D341Med (cell line): ENCODE measurements at places on chromosomes 11 and 22.

- DNase-seq: peak; percentile 57
Observed at GRCh38 chr22:29459773-29460172, 20.2 kb upstream of the NEFH start.

- no peak for DNase-seq
Observed at GRCh38 chr11:44727114-44727372, 281 bp downstream of the TSPAN18 start.

- no peak for DNase-seq
Observed at GRCh38 chr11:34055218-34056000, 3.9 kb downstream of the CAPRIN1 start.

- DNase-seq: no peak
Observed at GRCh38 chr22:41481131-41481830, 12.4 kb downstream of the ACO2 start.

GRCh38 chr22:26464312-26464711 is 19.3 kb downstream of the HPS4 start:
- no peak for DNase-seq

DNA sequence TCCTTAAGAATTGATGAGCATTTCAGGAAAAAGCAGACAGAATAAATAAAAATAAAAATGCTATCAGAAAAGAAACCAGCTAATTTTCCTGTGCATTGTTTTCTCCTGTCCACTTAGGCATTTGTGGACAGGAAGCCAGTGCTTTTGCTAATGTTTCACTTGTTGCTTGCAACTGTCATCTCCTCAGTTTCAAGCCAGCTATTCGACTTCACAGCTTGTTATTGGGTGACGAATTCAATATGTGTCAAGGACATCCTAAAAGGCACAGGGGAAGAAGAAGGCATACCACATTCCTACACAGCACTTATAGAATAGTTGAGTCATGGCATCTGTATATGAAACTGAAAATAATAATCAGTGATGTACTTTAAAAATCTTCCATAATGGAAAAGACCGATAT is 530.6 kb upstream of the KIRREL3 start:
- DNase-seq: no peak

DNA sequence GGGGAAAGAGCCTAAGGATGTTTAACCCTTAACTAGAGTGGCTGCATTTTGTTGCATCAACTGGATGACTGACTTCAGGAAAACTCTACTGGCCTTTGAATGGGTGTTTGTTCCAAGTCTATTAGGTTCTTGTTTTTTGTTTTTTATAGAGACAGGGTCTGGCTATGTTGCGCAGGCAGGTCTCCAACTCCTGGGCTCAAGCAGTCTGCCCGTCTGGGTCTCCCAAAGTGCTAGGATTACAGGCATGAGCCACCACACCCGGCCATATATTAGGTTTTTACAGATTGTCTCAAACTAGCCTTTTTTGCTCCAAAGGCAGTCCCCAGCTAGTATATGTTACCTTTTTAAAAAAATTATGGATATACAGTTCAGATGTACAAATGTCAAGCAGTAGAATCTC is 1.1 kb downstream of the SMARCB1 start:
- DNase-seq: no peak

DNA sequence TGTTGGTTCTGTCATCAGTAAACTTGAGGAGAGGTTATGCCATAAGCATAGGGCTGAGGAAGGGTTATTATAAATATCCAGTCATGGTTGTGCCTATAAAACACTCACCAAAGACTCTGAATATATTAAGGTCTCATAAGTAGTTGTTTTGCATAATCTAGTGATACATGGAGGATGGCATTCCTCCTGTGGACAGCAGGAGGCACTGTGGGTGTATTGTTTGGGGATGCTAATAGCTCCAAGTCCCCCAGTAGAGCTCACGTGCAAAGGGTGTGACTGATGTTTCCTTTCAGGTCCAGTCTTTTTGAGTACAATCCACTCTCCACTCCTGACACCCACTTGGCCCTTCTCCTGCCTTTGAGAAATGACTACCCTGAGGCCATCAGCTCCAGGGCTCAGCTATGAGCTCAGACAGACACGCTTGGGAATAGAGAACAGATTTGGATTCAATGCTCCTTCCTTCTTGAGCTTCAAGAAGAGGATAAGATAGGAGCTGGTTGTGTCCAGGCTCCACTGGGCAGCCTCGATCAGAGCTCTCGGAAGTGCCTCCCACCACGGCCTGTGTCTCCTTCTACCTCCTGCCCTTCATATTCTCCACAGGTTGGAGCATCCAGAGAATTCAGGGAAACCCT is 85.2 kb upstream of the IGLL5 start:
- no peak for DNase-seq

DNA sequence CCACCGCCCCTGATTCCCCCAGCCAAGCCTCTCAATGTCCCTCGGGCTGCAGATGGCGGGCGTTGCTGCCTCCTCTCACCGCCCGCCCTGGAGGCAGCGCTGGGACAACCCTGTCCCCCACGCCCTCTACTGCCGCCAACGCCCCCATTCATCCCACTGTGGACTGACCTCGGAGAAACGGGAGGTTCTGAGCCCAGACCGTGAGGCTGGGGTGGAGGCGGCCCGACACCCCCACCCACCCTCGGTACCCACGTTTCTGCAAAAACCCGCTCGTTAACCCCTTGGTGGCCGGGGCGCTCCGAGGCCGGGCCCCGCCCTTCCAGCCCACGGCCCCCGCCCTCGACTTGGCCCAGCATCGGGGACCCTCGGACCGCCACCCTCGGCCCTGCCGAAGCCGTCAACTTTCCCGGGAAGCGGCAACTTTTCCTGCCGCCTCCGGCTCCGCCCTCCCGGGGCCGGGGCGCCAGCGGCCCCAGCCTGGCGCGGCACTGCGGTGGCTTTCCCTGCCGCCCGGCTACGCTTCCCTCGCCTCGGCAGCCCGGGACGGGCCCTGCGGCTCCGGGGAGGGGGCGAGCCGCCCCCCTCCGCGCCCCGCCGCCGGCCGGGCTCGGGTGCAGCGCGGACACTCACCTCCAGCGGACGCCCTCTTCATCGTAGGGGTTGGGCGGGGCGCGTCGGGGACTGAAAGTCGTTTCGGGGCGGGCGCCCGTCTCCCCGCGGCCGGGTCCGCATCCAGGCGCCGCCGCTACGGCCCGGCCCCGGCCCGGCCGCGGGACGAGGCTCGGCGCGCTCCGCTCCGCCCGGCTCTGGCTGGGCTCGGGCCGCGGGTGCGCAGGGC is 458 bp downstream of the RTN4R start:
- DNase-seq: no peak

DNA sequence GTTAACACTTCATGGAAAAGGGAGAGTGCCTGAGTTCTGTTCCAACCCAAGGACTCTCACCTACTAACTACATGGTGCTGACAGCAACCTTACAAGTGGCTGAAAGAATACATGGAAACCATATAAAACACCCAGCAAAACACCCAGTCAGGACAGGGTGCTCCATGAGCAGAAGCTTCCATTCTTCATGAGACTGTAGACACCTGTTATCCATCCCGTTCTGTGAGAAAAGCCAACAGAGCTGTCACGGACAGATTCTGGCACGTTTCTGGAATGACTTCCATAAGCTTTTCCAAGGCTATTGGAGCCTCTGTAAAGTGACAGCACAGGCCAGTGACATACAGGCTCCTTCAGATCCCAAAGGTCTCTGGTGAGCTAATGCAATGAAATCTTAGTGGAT is 23.2 kb downstream of the PRR14L start:
- no peak for DNase-seq

DNA sequence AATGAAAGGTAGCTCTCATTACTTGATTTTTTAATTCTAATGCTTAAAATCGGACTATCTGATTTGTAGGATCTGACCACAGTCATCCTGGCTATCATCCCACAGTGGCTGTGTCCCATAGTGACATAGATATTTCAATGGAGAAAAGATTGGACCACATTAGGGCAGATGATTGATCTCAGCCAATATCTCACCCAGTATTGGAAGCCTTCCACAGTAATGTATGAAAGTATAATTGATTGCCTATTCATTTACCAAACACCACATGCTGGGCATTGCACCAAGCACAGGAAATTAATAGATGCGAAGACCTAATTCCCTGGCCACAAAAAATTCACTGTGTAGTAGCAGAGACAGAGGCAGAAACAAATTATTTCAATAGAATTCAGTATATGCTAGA is 37.6 kb downstream of the FZD4 start:
- DNase-seq: no peak

DNA sequence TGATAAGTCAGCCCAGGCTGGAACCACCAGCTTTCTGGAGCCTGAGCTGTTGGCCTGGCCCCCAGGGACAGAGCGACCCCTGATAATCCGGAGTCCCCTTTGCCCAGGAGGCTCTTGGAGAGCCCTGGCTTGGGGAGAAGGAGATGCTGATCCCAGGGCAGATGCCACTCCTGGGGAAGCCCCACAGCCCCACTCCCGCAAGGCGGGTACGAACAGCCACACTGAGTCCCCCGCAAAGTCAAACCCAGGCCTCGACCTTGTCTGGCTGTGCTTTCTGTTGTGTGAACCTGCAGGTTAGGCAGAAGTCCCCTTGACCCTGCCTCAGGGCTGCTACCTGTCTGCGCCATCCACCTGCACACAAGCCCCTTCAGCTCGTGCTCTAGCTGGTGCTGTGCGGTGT is 108.0 kb downstream of the KCNQ1OT1 start:
- DNase-seq: peak; percentile 20

- DNase-seq: no peak
Observed at GRCh38 chr11:1943977-1944376, 3.2 kb upstream of the MRPL23 start.

DNA sequence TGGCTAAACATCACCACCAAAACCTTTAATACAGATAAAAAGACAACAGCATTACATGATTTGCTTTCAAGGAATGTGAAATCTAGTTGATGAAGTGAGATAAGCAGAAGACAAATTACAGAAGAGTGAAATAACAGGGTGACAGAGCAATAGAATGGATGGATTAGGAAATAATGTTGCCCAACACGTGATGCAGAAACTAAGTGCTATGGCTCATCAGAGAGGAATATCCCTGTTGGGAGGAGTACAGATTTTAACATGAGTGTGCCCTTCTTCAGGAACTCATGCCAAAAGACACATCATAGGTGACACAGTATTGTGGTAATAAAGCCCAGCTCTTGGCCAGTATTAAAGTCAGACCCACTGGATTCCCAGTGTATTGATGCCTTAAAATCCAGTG is 176.6 kb upstream of the RAG2 start:
- no peak for DNase-seq

- no peak for DNase-seq
Observed at GRCh38 chr11:78365381-78365792, 52.2 kb downstream of the GAB2 start.

- DNase-seq: no peak
Observed at GRCh38 chr22:34736081-34736480, 329.9 kb upstream of the ISX start.

DNA sequence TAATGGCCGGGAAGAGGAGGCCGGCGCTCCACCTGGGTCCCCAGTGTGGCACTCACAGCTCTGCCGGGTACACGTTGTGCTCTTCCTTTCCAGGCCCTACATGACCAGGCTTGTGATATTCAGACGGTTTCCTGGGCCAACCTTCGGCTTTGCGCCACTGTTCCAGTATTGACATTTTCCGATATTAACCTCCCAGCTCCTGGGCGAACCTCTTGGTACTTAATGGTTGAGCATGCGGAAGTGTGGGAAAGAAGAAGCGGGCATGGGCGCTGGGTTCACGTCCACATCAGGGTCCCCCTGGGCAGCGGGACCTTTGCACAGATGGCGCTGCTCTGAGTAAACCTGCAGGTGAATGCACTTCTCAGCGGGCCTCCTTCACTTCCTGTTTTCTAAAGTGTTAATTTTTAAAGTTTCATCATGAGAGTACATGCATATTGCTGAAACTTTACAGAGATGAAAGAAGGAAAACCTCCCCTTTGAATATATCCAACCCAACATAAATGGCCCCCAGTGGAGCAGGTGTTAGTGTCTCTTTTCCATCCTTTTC is 286.7 kb downstream of the TBC1D22A start:
- no peak for DNase-seq

- peak; percentile 80 for DNase-seq
Observed at GRCh38 chr11:64234647-64235379, 429 bp downstream of the VEGFB start.

- DNase-seq: no peak
Observed at GRCh38 chr11:68373189-68373814, 60.9 kb downstream of the LRP5 start.

DNA sequence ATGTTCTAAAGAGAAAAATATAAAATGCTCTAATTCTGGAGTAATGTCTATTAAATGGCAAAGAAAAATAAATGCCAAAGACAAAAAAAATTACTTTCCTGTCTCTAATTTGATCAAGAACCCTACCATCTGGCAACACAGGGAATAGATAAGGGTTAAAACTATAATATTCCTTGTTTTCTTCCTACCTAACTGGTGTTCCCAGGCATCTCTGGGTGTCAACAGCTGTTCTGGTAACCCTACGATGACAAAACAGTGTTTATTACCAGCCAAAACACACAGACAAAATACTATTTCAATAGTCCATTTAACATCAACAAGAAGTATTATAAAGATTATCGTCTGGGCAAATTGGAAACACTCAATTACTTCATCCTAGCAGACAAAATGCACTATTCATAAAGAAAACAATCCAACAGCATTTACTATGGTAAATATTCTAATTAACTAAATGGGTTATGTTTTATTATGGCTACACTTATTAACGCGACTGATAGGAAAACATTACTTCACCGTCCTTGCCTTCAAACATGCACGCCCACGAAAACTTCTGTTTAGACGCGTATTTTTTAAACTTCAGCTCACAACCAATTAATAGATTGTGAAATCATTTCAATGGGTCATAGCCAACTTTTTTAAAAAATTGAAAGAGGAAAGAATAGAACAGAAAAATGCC is 50.6 kb downstream of the LGR4 start:
- no peak for DNase-seq

GRCh38 chr11:125091877-125092664 is 19.4 kb downstream of the TMEM218 start:
- no peak for DNase-seq

DNA sequence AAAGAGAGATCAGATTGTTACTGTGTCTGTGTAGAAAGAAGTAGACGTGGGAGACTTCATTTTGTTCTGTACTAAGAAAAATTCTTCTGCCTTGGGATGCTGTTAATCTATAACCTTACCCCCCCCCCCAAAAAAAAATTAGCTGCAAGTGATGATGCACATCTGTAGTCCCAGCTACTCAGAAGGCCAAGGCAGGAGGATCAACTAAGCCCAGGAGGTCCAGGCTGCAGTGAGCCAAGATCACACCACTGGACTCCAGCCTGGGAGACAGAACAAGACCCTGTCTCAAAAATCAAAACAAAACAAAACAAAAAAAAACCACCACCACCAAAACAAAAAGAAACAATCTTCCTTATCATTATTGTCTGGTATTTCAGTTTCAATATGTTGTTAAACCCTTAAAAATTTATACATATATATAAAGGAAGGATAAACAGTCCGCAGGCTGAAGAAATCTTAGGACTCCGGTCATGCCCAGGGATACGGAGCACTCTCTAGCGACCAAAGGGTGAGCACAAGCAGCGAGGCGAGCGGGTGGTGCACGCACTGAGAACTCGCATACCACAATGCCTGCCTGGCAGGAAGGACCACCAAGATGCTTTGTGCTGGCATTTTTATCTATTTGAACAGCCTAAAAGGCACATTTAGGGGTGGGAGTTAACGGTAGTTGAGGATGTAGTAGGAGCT is 6.4 kb downstream of the POLDIP3 start:
- DNase-seq: no peak

- DNase-seq: no peak
Observed at GRCh38 chr11:9739123-9739900, 75.4 kb downstream of the SWAP70 start.

- no peak for DNase-seq
Observed at GRCh38 chr11:1870721-1871466, 18.0 kb downstream of the LSP1 start.

- no peak for DNase-seq
Observed at GRCh38 chr11:58057481-58057880, 26.7 kb downstream of the OR6Q1 start.

- DNase-seq: no peak
Observed at GRCh38 chr11:9001736-9002135, 2.1 kb downstream of the NRIP3 start.
